ENCODE measurements at places on chromosomes 12 and 14.

DNA sequence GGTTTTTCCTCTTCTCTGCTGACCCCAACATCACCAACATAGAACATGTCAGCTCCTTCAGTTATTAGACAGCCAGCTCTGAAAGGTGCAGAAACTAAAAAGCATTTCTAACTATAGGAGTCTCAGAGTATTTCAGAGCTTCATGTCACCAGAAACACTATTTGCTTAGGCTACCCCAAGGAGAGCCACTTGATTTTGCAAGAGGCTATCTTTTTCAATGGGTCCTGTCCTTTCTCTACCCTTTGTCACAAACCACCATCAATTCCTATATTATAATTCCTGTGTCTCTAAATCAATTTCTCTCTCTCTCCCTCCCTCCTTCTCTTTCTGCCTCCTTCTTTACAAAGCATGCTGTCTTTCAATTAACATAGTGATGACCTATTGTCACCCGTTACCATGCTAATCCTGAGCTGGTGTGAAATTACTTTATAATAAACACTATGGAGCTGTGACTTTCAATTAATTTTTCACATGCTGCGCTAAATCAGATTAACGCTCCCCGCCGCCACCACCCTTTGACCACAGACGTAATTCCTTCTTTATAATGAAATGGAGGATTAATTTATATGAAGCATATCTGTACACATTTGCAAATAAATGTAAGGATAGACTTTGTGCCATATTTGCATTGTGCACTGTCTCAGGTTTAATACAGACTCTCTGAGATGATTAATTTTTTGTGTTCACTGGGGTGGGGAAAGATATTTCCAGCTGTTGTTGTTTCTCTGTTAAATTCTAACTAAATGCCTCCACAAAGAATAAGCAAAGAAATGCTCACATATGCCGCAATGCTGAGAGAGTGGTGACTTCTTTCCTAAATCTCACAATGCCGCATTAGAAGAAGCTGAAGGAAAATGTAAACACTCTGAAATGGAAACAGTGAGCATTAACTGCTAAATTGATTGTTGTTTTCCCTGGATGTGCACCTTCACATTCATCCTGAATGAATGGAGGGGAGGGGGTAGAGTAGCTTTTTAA is 418.6 kb downstream of the PDZRN4 start:
- no peak for DNase-seq

GRCh38 chr12:53052419-53053217 is 2.8 kb downstream of the TNS2 start:
- peak; percentile 82 for DNase-seq

GRCh38 chr14:23751616-23752015 is 115.5 kb downstream of the DHRS2 start:
- no peak for DNase-seq

GRCh38 chr14:69868363-69868963 is 10.8 kb upstream of the SMOC1 start:
- no peak for DNase-seq

DNA sequence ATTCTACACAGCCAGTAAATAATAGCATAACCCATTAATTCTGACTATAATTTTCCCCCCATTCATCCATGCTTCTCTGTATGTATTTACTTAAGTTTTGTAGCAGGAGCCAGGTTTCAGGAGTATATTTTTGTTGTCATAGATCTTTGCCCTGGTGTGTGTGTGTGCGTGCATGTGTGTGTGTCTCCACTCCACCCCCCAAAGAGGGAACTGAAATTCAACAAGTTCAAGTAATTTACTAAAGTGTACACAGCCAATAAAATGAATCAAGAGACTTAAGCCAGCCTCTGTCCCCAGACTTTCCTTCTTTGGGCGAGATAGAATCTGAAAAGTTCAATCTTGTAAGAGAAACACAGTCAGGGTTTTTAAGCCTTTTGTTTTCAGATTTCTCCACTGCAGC is 792.0 kb downstream of the MED13L start:
- no peak for DNase-seq
